ENCODE measurements at places on chromosomes 4 and X.
A peak's percentile ranks its signal among the peaks of the same experiment; 100 is the strongest.

- DNase-seq, result no peak
Measured at GRCh38 chr4:87225936-87226335, 5.5 kb upstream of the KLHL8 start.

- no peak for DNase-seq
Measured at GRCh38 chrX:110338935-110339334, 19.7 kb upstream of the RTL9 start.

GRCh38 chr4:175350246-175350645 is 432.1 kb downstream of the ADAM29 start:
- DNase-seq, result no peak

GRCh38 chrX:68648960-68649359 is 1.5 kb downstream of the STARD8 start:
- no peak for DNase-seq

DNA sequence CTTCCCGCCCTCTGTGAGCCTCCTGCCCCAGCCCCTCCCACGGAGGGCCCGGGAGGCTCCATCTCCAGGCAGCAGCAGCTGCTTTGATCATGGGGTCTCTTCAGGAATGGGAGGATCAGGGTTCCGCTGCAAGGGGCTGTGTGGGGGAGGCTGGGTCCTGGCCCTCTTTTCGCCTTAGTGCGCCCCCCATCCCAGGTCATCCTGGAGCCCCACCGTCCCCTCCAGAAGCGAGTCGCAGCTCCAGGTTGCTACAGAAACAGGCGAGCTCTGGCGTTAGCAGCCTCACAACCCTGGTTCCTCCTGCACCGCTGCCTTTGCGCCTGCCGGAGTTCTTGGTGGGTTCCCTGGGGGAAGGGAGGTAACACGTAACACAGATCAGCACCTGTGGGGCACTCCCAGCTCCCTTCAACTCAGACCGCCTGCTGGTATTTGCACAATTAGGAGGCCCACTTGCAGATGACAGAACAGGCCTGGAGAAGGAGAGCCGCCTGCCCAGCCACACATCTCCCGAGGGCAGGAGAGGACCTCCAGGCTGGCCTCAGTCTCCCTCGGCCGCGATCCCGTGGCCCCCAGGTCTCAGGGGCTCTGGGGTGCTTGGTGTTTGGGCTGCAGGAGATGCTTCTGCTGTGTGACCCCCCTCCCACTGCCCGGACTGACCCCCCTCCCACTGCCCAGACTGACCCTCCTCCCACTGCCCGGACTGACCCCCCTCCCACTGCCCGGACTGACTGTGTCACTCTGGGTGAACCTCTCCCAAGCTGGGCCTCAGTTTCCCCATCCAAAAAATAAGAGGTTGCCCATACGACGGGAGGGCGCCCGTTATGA is 64.2 kb upstream of the ADRA2C start:
- DNase-seq, result no peak

DNA sequence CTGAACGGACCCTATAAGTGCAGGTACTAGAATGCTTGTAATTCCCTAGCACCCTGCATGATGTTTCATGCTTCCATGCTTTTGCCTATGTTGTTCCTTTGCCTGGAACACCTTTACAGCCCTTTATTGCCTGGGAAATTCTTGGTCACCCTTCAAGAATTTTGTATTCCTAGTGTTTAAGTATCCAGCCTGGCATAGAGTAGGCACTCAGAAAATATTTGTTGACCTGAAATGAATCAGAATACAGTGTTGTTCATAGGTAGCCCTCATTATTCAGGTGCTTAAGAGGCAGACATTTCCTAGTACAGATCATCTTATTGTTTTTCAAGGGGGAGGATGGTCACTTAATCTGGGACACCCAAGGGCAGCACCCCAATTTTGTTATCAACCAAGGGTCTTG is 75.3 kb downstream of the AKAP4 start:
- no peak for DNase-seq

DNA sequence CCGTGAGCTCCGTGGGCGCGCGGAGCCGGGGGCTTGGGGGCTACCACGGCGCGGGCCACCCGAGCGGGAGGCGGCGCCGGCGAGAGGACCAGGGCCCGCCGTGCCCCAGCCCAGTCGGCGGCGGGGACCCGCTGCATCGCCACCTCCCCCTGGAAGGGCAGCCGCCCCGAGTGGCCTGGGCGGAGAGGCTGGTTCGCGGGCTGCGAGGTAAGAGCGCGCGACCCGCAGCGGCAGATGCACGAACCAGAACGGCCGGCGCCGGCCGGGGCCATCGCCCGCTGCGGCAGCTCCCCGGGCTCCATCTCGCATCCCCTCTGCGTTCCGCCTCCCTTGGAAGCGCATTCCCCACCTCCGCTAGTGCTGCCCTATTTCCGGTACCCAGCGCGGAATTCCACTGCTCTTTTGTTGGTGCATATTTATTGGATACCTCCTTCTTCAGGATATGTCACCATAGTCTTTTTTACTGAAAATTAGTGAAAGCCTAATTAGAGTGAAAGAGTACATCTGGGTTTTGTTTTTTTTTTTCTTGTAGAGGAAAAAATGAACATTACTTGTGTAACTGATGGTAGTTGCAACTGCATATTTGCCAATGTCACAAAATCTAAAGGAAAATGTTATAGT is 797 bp downstream of the PKD2 start:
- peak; percentile 52 for DNase-seq

- no peak for DNase-seq
Measured at GRCh38 chr4:111991163-111991562, 154.1 kb upstream of the FAM241A start.

- DNase-seq, result no peak
Measured at GRCh38 chr4:121138039-121138825, 25.9 kb downstream of the TNIP3 start.

GRCh38 chrX:77795124-77795523 is 9.1 kb upstream of the ATRX start:
- DNase-seq, result no peak

GRCh38 chr4:7159923-7160322 is 32.4 kb upstream of the SORCS2 start:
- DNase-seq, result no peak

- DNase-seq, result no peak
Measured at GRCh38 chr4:185716577-185717376, 95.2 kb downstream of the SORBS2 start.

GRCh38 chrX:37350034-37350365 is 836 bp downstream of the PRRG1 start:
- no peak for DNase-seq

DNA sequence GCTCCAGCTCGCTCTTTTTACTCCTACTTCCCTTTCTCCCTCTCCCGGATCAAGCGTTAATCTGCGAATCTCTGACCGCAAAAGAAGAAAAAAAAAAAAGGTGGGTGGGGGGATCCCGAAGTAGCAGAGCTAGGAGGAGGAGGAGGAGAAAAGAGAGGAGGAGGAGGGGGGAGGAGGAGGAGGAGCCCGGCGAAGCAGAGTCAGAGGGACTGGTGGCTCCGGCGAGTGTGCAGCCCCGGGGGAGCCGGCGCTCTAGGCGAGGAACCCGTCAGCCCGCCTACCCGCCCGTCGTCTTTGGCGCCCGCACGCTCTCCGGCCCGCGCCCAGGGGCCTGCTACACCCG is at the start of gene NHSL2:
NHSL2 (plus strand) TSS at position 203 of the 343 bp plus-strand sequence.
- DNase-seq, result no peak

DNA sequence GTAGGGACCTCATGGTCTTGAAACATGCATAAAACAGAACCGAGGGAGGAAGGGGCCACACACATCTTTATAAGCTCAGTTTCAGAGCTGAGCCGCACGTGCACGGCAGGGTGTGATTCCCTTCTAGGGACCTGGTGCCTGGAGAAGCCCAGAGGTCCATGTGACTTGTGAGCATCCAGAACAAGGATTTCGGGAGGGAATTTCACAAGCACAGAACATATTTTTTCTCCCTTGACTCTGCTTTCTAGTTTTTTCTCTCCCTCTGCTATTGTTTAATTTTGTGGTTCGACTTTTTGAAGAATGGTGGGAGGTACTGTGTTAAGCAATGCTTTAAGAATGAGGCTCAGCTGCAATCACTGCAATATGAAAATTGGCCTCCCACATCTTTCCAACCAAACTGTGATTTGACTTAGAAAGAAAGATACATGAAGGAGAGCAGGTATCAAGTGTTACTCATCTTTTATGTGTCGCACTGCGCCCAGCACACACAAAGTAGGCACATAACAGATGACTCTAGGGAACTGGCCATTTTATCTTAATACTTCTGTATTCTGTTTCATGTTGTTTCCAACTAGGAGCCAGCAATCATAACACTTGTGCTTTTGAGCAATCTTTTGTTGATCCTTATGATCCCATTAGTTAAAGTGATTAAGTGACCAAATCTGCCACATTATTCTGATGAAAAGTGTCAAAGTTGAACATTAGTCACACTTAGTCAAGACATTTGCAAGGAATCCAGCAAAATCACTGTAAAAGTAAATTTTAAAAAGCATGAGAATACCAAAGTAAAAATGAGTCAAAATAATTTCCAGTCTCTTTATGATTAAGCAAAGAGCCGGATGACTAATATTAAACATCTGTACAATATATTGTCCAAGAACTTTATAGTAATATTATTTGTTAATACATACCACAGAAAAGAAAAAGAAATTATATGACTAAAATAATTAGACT is 86.4 kb downstream of the SHISA3 start:
- DNase-seq, result no peak

- no peak for DNase-seq
Measured at GRCh38 chr4:15443371-15444160, 15.7 kb downstream of the C1QTNF7 start.

DNA sequence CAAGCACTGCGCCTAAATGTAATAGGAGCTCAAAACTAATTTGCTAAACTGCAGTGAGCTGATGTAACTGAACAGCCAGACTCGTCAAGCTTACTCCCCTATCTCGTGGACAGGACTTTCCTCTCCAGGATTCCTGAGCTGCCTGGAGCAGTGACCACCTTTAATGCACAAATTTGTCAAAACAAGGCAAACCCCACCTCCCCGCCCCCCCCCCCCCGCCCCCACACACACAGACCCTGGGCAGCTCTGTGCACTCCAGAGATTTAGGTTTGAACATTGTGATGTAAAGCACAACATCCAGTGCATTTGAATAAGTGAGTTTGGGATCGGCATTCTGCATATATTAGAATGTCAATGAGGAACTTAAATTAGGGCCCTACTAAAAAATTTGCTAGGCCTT is 77.7 kb upstream of the DHX15 start:
- no peak for DNase-seq

DNA sequence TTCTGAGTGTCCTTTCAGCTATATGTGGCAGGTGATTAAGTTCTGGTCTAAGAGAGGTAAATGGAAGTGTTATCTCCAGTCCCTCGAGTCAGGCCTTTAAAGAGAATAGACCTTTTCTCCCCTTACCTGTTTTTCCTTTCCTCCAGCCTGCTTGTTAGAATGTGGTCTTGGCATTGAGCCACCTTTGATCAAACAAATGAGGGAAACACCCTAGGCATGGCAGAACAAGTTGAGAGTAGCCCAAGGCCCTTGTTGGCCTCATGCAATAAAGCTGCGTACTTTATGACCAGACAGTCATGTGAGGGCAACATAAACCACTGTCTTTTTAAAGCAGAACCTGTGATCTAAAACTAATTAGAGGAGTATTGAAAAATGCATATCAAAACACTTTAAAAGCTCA is 13.2 kb upstream of the IL13RA2 start:
- DNase-seq, result no peak

DNA sequence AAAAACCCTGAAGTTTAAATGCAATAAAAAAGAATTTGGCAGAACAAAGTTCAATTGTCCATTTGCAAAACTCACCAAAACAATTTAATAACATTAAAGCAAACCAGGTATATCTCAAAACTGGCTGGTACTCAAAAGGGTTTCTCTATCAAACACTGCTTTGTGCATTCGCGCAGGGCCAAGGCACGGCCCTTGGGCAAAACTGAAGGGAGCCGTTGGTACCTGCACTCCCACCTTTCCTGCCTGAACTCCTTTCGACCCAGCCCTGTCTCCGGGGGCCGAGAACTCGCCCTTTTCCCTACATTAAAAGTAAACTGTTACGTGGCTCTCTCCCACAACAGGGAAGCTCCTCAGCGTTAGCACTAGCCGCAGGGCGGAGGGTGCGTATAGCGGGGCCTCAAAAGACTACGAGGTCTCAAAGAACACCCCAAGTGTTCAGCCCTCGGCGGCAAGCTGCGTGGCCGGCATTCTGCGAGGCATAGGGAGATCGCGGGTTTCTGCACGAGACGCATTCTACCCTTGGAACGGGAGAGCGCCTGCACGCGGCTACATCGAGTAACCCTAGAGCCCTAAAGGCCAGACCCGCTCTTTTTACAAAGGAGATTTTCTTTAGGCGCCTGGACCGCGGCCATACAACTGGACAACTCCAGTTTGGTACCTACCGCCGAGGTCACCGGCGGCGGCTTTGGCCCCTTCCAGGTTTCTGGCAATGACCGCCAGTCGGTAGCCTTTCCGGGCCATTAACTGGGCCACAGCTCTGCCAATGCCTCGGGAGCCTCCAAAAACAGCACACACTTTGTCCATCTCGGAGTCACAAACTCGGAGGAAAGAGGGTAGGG is 550 bp downstream of the CBR4 start:
- DNase-seq, result peak; percentile 63

DNA sequence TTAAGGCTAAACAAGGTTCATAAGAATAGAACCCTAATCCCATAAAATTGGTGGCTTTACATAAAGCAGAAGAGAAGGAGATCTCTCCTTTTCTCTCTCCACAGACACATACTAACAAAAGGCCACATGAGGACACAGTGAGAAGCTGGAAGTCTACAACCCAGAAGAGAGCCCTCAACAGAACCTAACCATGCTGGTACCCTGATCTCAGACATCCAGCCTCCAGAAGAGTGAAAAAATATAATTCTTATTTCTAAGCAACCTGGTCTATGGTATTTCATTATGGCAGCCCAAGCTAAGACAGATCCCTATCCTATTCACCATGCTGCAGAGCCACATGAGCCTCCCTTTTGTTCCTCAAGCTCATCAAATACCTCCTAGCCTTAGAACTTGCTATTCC is 195.5 kb downstream of the ANTXR2 start:
- no peak for DNase-seq

GRCh38 chr4:70629469-70630090 is 1.0 kb downstream of the ENAM start:
- DNase-seq, result no peak

- no peak for DNase-seq
Measured at GRCh38 chrX:149643496-149643895, 11.9 kb upstream of the TMEM185A start.

GRCh38 chr4:127000846-127001245 is 631.9 kb upstream of the INTU start:
- no peak for DNase-seq

- no peak for DNase-seq
Measured at GRCh38 chr4:69831646-69832325, 28.2 kb downstream of the SULT1E1 start.

DNA sequence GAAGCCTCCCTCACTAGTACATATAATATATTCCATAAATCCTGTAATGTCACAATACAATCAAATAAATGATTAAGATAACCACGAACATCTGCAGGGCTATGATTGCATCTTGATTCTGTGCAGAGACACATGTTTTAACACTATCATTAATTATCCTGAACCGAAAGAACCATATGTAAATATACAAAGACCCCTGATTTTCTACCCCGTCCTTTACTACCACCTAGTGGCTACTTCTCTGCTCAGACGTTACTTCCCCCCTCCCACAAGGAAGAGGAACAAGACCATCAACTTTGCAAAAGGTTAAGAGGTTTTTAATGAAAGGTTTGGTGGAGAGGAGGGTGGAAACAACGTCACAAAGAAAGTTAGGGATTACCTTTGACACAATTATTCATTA is 134.0 kb downstream of the COL4A6 start:
- peak; percentile 52 for DNase-seq

- DNase-seq, result peak; percentile 90
Measured at GRCh38 chr4:37628977-37629609, 57.1 kb downstream of the RELL1 start.

- no peak for DNase-seq
Measured at GRCh38 chr4:41976775-41977516, 4.6 kb upstream of the DCAF4L1 start.

- DNase-seq, result no peak
Measured at GRCh38 chr4:38730493-38730829, 52.3 kb downstream of the TLR10 start.
